GOT3 (cell line): ENCODE measurements at places on chromosomes 11 and 22.

GRCh38 chr22:33789690-33790253 is 130.5 kb downstream of the LARGE1 start:
- DNase-seq: no peak

- DNase-seq: no peak
Observed at GRCh38 chr11:28460348-28460747, 352.2 kb downstream of the METTL15 start.

DNA sequence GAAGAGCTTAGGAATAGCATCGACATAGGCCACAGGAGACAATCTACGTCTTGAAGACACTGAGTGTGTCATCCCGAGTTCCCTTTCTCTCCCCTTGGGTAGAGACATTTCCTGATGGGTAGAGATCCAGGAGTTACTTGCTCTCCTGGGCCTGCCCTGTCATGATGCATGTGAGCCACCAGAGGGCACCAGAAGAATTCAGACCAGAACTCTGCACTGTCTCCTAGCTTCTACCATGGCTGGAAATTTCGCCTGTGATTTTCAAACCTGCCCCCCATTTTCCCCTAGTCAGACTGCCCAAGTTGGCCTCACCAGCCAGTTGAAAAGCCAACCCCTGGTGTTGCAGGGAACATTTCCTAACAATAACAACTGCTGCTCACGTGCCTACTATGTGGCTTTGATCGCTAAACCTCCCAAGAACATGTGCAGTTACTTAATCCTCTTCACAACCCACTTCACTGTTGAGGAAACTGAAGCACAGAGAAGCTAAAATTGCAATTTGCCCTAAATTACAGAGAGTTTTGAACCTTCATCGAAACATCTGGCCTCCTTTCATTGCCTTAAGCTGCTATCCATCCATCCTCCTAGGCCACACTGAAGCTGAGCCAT is 47.2 kb downstream of the C11orf58 start:
- no peak for DNase-seq

GRCh38 chr11:108115500-108116140 is 5.7 kb upstream of the ACAT1 start:
- no peak for DNase-seq

DNA sequence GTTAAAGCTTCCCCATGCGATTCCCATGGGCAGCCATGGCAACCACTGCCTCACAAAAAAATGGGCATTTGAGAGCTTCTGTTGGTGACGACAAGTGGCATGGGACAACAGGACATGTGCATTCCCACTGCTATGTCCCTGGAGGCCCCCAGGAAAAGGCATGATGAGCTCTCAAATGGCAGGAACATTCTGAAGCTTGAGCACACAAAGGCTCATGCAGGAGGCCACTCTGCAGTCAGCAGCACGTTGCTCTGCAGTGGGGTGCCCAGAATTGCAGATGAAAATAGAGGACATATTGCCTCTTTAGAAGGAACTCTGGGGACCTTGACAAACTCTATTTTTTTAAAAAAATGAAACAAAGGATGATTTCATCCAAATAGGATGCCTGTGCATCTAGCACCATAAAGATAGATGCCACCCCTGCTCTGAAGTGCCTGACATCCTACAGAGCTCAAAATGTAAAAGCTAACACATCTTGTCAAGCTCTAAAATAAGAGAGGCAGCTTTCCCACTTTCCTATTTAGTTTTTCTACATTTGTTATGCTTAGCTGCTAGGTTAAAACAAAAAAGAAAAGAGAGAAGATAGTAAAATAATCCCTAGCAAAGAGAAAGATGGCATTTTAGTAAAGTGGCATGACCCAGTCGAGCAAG is 277.6 kb upstream of the ZC3H12C start:
- no peak for DNase-seq

DNA sequence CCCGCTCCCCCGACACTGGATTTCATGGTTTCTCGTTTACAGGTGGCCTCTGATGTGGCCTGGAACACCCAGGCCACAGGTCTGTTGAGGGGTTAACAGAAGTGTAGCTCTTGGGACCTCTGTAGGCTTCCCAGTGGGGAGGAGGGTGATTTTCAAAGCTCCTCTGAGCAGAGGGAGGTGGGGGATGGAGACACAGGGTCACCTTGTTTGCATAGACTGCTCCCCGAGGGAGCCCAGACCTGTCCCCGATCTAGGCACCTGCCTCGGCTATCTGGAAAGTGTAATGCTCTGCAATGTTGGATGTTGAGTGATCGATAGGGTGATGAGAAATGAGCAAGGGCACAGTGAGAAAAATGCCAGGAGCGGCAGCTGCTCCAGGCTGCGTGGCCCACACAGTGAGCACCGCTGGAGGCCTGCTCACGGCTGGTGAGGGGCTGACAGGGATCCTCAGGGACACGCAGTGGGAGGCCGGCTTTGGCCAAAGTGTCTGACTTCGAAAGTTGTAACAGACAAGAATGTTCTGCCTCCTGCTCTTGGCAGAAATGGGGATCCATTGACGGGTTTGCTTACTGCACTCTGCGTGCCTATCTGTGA is 594.1 kb downstream of the BRD1 start:
- no peak for DNase-seq

GRCh38 chr11:10291801-10292638 is 2.0 kb downstream of the SBF2 start:
- no peak for DNase-seq

DNA sequence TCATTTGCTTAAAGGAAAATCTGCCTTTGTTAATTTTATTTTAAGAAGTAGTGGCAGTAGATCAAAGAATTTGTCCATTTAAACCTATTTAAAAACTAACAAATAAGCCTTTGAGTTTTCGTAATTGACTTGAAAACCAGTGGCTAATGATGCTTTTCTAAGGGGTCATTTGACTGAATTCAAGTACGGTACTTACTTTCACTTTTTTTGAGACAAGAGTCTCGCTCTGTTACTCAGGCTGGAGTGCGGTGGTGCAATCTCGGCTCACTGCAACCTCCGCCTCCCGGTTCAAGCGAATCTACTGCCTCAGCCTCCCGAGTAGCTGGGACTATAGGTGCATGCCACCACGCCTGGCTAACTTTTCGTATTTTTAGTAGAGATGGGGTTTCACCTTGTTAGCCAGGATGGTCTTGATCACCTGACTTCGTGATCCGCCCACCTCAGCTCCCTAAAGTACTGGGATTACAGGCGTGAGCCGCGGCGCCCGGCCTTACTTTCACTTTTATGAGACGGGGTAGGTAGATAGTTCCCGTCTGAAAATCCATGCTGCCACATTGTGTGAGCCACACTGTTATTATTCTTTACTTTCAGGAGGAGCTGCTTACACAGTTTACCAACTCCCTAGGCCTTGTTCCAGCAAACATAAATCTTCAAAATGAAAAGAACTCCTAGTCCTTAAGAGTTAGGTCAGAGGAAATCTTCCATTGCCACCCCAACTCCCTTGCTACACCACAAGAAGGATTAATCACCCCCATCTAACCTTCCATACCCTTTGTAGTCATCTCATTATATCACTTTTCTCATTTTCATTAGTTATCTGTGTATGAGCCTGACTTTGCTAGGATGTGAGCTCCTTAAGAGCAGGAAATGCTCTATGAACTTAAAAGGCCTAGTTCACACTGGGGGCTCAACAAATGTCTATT is 926.6 kb upstream of the CCDC90B start:
- DNase-seq: no peak

- DNase-seq: no peak
Observed at GRCh38 chr11:910044-910588, 494 bp downstream of the CHID1 start.

GRCh38 chr11:134581121-134581626 is 169.1 kb upstream of the B3GAT1 start:
- DNase-seq: no peak

DNA sequence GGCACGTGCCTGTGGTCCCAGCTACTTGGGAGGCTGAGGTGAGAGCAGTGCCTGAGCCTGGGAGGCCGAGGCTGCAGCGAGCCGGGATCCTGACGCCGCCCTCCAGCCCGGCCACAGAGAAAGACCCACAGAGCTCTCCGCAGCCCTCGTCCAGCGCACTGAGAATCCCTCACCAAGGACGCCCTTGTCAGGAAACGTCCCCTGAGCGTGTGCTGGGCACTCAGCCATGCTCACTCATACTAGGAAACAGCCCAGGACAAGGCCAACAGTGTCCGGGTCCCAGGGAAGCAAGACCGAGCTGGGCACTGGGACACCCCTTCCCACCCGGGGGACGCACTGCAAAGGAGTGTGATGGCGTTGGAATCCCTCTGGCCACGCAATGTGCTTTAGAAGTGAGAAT is 14.5 kb downstream of the DEAF1 start:
- no peak for DNase-seq

GRCh38 chr11:6746086-6746618 is 25.6 kb downstream of the OR2AG2 start:
- no peak for DNase-seq

- no peak for DNase-seq
Observed at GRCh38 chr11:17722000-17722643, 2.8 kb downstream of the MYOD1 start.

- DNase-seq: no peak
Observed at GRCh38 chr22:39558254-39558727, 12.3 kb upstream of the CACNA1I start.

GRCh38 chr11:97732011-97732632 is 1288.6 kb upstream of the CNTN5 start:
- DNase-seq: no peak

DNA sequence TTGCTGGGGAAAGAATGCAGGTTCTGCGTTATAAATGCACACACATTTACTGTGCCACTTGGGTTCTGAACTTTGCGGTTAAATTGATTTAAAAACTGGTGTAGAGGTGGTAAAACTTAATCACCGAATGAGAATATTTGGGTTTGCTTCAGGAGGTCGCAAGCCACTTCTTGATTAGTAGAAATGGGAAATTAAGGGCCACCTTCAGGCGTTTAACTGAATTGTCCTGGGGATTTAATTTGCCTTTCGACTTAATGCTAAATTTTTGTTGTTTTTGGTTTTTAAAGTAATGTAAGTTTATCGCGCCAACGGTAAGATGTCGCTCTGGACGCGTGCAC is 459 bp upstream of the NCR3LG1 start:
- no peak for DNase-seq

GRCh38 chr11:71532036-71532610 is 5.1 kb downstream of the KRTAP5-7 start:
- no peak for DNase-seq

DNA sequence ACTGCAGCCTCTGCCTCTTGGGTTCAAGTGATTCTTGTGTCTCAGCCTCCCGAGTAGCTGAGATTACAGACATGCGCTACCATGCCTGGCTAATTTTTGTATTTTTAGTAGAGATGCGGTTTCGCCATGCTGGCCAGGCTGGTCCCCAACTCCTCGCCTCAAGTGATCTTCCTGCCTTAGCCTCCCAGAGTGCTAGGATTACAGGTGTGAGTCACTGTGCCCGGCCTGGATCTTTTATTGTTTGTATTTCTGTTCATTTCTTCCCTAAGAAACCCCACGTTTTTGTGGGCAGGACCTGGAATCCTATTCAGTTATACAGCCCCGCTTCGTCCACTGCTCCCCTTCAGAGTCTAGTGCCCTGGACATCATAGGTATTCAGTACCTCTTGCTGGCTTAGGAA is 28.7 kb downstream of the ZBTB16 start:
- no peak for DNase-seq

DNA sequence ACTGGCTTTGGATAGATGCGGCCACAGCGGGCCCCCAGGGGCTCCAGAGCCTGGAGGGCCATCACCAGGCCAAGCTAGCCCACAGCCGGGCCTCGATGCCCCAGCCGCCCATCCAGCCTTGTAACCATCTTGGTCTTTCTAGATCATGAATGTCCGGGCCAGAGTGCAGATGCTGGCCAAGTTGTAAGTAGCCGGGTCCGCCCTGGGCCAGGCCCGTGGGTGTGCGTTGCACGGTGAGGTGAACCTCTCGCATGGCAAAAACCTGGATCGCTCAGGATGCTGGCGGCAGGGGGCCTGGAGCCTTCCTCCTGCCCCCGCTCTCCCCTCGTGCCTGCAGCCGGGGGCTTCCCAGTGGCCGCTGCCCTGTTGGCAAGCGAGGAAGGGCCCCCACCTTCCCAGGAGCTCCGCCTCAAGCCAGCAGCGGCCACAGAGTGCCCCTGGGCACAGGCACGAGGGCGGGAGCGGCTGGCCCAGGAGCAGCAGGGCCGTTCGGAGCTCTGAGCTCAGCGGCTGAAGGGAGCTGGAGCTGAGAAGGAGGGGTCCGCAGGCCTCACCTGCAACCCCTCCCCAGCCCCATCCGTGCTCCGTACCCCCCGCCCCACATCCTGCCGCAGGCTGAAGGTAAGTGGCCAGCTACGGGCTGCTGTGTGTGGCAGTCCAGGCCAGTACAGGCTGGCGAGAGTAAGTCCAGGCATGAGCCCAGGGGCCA is 10.9 kb upstream of the MRPL23 start:
- DNase-seq: no peak

- DNase-seq: no peak
Observed at GRCh38 chr11:130580372-130580771, 131.9 kb downstream of the ADAMTS15 start.

DNA sequence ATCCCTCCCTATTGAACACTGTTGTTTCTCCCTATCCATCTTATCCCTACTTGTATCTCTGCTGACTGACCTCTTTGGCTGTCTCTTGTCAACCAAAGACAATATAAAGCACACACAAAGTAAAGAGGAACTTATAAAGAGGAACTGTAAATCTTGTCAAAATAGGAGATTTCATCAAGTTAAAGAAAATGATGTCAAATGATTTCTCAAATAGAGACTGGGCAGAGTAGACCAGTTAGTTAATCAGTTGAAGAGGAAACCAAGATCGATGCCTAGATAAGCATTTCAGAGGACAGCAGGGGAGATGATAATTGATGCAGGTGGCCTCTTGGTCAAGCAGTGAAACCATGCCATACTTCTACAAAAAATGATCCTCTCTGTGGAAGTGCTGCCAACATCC is 22.7 kb downstream of the KCNQ1OT1 start:
- no peak for DNase-seq

DNA sequence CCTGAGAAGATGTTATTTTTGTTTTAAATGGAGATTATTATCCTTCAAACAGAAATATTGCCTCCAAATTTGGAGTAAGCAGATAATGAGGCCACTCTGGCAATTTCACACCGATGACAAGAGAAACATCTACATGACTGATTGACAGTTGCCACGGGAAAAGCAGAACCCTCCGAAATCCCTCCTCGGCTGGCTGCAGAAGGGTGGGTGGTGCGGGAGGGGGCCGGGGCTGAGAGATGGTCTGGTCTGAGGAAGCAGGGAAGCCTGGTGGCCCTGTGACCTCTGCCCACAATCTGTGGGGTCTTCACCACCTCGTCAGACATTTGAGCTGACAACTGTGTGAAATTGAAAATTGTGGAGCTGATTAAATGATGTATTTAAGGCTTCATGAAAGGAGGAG is 503.2 kb downstream of the MN1 start:
- no peak for DNase-seq

DNA sequence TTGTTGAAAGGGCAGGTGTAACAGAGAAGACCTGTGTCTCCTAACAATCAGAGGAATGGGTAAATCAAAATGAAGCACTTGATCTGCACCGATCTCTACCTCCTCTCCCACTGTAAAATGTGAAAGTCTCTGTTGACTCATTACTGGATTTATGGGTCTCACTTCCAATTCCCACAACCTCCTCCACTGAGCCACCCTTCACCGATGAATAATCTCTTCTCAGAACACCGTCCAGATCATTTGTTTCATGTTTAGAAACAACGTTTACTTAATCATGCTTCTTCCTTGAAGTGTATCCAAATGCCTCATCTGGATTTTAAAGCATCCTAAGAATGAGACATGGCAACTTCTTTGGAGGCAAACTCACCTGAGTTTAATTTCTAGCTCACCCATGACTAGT is 643.6 kb downstream of the ETS1 start:
- DNase-seq: no peak

GRCh38 chr11:60512651-60513225 is 2.5 kb upstream of the MS4A13 start:
- DNase-seq: no peak
